ENCODE measurements at places on chromosomes 16 and 17. TPM values are rescaled to one million over a fixed set of nuclear protein-coding genes. Genes with fewer than 3 reads are reported as not detected.

Gene LIMD2
- 309 TPM for total RNA-seq

DNA sequence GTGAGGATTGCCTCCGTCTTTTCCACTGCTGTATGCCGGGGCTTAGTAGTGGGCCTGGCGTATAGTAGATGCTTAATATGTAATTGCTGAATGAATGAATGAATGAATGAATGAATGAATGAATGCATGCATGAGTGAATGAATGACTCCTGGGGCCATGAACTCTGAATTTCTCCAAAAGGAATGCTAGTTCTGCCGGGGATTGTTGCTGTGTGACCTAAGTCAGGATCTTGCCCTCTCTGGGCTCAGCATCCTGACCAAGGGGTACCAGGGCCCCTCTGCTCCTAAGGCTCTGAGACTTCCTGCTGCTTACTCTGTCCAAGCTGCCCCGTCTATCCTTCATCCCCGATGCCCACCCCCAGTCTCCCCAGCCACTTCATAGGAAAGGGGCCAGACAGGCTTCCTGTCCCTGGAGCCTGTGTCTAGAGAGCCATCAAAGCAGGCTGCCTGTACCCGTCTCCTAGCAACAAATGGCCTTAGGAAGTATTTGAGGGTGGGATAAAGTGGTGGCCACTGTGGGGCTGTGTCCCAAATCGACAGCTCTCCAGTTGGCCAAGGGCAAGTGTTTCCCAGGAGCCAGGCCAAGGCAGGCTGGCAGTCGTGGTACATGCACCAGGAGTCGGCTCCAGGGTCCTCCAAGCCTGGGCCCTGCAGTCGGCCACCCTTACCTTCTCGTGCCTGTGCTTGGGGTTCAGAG lies 11.6 kb upstream of the MPRIP start:
- DNase-seq = no peak

DNA sequence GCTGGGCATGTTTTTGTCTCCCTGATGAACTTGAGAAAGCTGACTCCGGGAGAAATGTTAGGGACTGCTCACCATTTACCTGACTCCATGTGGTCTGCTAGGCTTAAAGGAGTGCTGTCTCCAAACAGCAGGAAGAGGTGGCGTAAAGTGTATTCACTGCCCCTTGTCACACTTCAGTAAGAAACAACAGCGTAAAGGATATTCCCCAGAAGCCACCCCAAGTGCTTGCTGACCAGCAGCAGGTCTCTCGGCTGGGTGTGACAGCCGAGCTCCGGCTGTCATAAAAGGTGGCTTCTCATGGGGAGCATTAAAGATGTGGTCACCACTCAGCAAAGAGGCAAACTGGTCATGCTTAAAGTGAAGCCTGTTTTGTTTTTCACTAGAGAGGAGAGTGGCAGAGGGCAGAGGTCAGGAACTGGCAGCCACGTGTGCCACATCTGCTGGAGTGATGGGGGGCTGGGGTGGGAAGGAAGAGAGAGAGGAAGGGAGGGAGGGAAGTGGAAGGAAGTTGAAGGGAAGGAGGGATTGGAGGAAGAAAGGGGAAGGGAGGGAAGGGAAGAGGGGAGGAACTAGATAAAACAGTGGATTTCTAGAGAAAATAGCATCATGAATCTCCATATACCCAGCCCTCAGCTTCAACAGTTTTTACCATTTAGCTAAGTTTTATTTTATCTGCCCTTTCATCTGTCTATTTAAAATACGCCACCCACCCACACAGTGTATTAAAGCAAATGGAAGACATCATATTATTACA lies 119.3 kb downstream of the CLEC16A start:
- no peak for DNase-seq

- DNase-seq = no peak
These were observed 3.3 kb downstream of the ZNF598 start for GRCh38 chr16:2006317-2006716.

Gene SPIRE2
- not detected for total RNA-seq

Gene HOXB3
- total RNA-seq = 8.2 TPM

DNA sequence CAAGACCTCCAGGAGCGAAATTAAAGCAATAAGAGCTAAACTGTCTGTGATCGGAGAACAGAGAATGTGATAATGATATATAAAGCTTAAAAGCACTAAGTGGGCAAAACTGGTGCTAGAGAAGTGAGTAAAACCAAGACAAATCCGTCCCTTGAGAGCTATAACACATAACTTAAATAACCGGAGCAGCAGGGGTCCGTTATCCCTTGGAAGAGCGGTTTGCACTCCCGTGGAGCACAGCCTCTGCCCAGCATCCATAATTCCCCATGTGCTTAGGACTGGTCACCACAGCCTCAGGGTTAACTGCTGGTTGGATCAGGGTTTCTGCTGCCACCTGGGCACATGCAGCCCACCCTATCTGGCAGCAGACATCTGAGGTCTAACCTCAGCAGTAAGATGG lies 489.0 kb downstream of the NPIPA7 start:
- DNase-seq = no peak

Data from activated CD8-positive, alpha-beta T cell treated with anti-CD3 and anti-CD28 coated beads, Interleukin-2, amount 10 ng/mL, durations not matched to agents 7 days and 5 days (primary cell).